ENCODE measurements at places on chromosomes 6 and 20. TPM values are rescaled to one million over a fixed set of nuclear protein-coding genes. Genes with fewer than 3 reads are reported as not detected.

- peak; percentile 35 for DNase-seq
These were observed 118.8 kb upstream of the ARID1B start for GRCh38 chr6:156658186-156658965.

GRCh38 chr20:58169450-58169849 is 59.0 kb downstream of the ANKRD60 start:
- no peak for DNase-seq

- DNase-seq = no peak
These were observed 262.4 kb upstream of the SUPT3H start for GRCh38 chr6:45640081-45640491.

- DNase-seq = no peak
These were observed 792 bp downstream of the RSPH3 start for GRCh38 chr6:158999154-158999665.

The MAP7 gene
- total RNA-seq = 8.9 TPM

The ZCCHC3 gene
- 43.4 TPM for total RNA-seq

All from neural progenitor cell (in vitro differentiated cells).